Activated naive CD8-positive, alpha-beta T cell treated with anti-CD3 and anti-CD28 coated beads, Interleukin-2, amount 10 ng/mL, durations not matched to agents 7 days and 5 days (primary cell): ENCODE measurements at places on chromosomes 3 and 15. TPM values are rescaled to one million over a fixed set of nuclear protein-coding genes. Genes with fewer than 3 reads are reported as not detected.
A peak's percentile ranks its signal among the peaks of the same experiment; 100 is the strongest.

SERINC4 gene
- total RNA-seq: 0.14 TPM

GRCh38 chr3:36944012-36944640 is 728 bp downstream of the TRANK1 start:
- DNase-seq: peak; percentile 69

DNA sequence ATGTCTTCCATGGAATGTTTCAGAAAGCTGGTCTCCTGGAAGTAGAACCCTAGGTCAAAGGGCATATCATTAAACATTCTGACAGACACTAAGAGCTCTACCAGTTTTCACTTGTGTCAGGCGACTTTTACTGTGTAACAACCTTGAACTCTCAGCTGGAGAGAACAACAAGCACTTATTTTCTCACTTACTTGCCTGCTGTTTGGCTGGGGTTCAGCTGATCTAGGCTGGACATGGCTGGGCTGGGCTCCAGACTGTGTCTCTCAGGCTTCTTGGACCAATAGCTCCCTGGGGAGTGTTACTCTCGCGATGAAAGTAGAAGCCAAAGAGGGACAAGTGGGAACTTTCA is 527.3 kb downstream of the SHQ1 start:
- no peak for DNase-seq

- DNase-seq: no peak
Observed at GRCh38 chr3:101379658-101380376, 59.4 kb upstream of the IMPG2 start.

GRCh38 chr15:74906067-74906449 is 593 bp downstream of the FAM219B start:
- DNase-seq: no peak

THPO gene
- not detected for total RNA-seq

DNA sequence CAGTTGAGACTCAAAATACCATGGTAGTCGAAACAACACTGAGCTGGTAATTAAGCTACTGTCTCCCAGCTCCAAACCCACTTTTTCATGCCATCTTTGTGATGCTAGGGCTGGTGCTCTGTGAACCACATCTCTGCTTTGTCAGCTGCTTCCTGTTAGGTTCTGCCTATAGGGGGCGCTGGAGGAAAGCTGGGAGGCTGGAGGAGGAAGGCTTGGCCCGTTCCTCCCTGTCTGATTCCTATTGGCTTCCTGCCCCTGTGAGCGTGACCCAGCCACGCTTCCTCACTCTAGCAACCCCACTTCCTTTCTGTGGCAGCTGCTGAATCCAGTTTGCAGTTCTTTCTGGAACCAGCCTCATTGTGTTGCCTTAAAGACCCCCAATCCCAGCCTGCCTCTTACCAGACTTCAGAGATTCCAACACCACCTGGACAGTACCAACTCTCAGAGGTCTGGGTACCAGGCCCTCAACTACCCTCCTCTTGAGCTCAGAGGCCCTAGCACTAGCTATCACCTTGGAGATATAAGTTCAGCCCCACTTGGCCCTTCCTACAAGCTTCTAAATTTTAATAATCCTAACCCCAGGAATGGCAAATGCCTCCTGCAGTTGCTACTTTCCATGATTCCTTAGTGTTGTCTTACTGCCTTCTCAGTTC is 120.9 kb downstream of the ERC2 start:
- DNase-seq: peak; percentile 32

UCN2 gene
- total RNA-seq: not detected

- no peak for DNase-seq
Observed at GRCh38 chr3:5479229-5479799, 291.8 kb downstream of the EDEM1 start.

AHSG gene
- not detected for total RNA-seq

GRCh38 chr15:42175671-42176070 is 19.2 kb upstream of the PLA2G4F start:
- DNase-seq: no peak
